ENCODE measurements at places on chromosomes 7 and 10.

GRCh38 chr10:89440226-89441009 lies 26.1 kb downstream of the IFIT5 start:
- DNase-seq = no peak

DNA sequence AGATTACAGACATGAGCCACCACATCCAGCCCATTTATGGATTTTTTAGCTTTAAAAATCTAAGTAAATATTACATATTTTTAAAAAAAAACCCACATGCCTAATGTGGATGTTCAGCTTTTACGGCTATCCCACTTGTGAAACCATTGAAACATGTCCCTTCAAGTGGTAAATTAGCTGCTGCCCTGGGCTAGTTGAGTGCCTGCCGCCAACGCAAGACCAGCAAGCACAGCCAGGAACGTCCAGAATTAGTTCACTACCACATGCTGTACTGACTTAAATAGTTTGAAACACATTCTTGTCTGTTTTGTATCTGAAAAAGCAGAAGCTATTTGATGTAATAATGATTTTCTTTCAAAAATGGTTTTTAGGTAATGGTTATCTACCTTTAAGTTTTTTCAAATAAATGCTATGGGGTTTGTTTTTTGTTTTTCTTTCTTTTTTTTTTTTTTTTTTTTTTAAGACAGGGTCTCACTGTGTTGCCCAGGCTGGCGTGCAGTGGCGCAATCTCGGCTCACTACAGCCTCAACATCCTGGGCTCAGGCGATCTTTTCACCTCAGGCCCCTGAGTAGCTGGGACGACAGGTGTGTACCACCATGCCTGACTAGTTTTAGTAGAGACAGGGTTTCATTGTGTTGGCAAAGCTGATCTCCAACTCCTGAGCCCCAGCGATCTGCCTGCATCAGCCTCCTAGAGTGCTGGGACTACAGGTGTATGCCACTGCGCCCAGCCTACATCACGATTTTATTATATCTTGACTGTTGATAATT lies 57.0 kb downstream of the KLRG2 start:
- no peak for DNase-seq

GRCh38 chr10:100569687-100570481 lies 34.1 kb downstream of the HIF1AN start:
- no peak for DNase-seq

DNA sequence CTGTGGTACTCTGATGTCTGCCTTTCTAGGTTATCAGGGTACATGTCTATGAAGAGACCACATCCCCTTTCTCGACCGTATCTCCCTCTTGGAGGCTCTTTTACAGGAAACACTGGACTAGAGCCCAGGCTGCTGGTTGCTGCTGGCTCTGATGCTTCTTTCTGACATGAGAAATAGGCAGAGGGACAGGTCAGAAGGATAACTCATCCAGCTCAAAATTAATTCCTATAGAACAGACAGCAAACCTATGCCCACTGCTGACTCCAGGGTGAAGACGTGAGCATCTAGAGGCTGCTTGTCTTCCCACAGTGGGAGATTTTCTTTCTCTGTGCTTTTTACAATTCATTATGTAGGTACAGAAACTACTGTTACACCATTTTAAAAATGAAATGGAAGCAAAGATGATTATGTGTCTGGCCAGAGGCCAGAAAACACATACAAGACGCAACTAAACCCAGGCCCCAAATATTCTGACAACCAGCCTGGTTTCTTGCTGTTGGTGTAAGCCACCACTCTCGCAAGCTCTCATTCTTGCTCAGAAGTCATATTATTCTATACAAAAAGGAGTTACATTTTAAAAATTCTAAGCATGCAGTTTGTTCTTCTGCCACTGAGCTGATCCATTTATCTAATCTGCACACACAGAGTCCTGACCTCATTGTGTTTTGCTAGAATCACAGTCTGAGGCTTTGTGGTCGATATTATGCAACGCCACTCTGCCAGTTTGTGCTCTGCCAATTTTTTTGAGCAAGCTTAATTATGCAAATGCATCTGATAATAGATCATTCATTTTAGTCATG lies 424.3 kb downstream of the KIF20B start:
- DNase-seq = no peak

GRCh38 chr10:106189292-106189691 lies 975.2 kb downstream of the SORCS1 start:
- no peak for DNase-seq

DNA sequence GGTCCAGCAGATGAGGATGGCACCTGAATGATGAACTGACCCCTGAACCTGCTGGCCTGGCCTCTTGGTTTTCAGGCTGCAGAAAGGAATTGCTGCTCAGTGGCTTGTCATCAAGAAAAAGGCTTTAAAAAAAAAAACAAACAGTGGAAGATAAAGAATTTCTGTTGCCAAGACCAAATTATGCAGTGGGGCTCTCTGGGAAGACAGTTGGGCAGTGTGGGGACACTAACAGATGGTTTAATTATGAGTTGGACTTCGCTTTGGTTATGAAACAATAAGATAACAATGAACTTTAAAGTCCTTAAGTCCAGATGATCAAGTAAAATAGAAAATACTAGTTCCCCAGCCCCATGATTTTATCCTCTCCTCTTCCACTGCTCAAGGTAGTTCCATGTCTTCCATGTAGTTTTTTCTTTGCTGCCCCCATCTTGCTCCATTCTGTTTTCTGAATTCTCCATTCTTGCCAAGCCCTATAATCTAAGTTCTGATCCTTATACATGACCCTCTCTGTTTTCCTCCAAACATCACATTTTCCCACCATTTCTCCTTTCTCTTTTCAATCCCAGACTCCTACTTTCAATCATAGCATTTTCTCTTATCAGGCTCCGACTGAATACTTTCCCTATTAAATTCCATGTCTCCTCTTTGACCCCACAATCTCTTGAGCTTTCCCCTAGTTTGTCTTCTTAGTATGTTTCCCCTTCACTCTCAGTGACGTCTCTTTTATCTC lies 52.6 kb downstream of the ANK3 start:
- no peak for DNase-seq

GRCh38 chr10:101292194-101293006 lies 61.6 kb upstream of the BTRC start:
- DNase-seq = no peak

- no peak for DNase-seq
Measured at GRCh38 chr7:90749774-90750173, 153.7 kb downstream of the CDK14 start.

- no peak for DNase-seq
Measured at GRCh38 chr10:73183667-73184281, 15.9 kb downstream of the FAM149B1 start.

- no peak for DNase-seq
Measured at GRCh38 chr7:142177869-142178268, 66.4 kb downstream of the MGAM2 start.

- DNase-seq = no peak
Measured at GRCh38 chr7:117674617-117675016, 194.8 kb downstream of the CFTR start.

- DNase-seq = no peak
Measured at GRCh38 chr7:143455491-143455890, 12.2 kb downstream of the TAS2R60 start.

GRCh38 chr7:106068538-106068961 lies 43.6 kb downstream of the SYPL1 start:
- no peak for DNase-seq

GRCh38 chr10:77351386-77351785 lies 286.2 kb downstream of the KCNMA1 start:
- DNase-seq = no peak

DNA sequence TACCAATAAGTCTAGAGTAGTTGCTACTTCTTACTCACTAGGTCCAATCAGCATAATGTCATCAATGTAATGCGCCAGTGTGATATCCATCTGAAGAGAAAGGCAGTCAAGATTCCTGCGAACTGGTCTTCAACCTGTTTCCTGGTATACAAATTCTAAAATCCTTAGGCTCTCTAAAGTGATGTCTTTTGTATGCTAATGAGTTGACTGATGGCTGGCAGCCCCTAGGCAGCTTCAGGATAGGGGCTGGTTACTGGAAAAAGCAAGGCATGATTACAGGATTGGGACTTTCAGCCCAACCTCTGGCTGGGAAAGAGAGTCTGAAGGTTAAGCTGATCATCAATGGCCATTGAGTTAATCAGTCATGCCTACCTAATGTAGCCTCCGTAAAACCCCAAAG lies 250.2 kb upstream of the PTER start:
- no peak for DNase-seq
